Kidney glomerular epithelial cell (primary cell): ENCODE measurements at places on chromosomes 3 and 15.

DNA sequence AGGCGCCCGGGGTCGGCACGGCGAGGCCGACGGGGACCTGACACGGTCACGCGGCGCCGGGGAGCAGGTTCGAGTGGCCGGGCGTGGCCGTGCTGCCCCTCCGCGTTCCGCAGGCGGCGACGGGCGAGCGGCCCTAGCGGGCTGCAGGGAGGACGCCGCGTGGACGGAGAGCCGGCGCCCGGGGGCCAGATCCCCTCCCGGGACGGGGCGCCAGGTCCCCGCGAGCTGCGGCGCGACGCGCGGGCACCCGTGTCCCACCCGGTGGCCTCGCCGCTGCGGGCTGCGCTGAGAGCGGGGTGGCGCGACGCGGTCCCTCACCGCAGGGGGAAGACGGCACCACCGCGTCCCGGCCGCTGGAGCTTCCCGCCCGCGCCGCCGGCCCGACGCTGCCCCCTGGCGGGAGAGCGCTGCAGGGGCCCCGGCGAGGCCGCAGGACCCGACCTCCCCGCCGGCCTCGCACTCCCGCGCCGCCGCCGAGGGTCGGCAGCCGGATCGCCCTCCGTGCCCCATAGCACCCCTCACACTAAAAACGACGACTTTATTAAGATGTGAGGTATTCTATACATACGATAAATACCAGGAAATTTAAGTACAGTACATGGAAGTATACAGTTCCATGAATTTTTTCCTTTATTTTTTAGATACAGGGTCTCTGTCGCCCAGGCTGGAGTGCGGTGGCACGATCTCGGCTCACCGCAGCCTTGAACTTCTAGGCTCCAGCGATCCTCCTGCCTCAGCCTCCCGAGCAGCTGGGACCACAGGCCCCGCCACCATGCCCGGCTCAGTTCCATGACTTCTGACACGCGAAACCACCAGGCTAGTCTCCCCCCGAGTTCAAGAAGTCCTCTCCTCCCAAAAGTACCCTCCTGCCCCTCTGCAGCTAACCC is 1.3 kb upstream of the PIGZ start:
- peak; percentile 12 for DNase-seq

GRCh38 chr3:131047582-131047981 is 20.9 kb downstream of the NEK11 start:
- DNase-seq: no peak

- no peak for DNase-seq
Measured at GRCh38 chr15:40932649-40933516, 3.7 kb downstream of the DLL4 start.

- DNase-seq: no peak
Measured at GRCh38 chr3:189792046-189792929, 161.1 kb downstream of the TP63 start.

DNA sequence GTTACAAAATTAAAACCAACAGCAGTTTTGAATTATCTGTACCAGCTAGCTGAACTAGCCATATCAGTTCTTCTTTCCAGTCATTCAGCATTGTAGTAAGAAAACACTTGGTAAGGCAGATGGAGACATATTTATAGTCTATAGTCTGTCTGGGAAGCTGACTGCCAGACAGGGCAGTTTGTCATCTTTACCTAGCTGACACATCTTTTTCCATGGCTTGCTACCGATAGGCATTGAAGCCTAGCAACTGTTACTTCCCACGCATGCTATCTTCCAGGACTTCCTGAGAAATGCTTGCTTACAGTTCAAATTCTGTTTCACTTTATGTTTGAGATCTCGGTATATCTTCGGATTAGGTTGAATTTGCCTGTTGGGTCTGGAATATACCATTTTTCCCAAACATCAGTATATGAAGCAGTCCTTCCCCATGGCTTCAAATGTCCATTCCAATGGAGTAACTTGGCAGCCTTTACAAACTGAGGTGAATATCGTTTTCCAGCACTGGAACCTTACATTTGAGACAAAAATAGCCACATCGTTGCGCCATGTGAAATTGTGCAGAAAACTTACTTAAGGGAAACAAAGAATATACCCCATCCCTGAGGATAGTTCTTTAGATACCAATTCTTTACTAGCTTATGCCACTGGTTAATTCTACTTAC is 8.8 kb downstream of the GNL3 start:
- peak; percentile 27 for DNase-seq

DNA sequence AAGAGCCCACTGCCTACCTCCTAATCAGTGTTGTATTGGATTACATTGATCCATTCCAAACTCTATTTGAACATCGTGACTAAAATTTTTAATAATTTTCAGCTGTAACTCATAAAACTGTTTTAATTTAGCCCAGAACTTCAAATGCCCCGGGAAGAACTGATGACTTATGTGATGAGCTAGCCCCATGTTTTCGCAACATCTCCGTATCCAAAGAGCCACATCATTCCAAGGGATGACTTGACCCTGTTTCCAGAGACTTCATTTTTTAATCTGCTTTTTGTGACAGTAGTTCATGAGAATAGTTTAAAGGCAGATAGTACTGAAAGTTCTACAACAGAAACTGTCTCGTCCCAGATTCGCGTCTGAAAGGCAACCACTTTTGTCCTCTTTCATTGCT is 97.4 kb downstream of the STAC start:
- no peak for DNase-seq

- DNase-seq: peak; percentile 26
Measured at GRCh38 chr15:76057332-76058000, 2.3 kb upstream of the TMEM266 start.

- peak; percentile 75 for DNase-seq
Measured at GRCh38 chr15:53591041-53591440, 168.4 kb downstream of the WDR72 start.

GRCh38 chr15:58484791-58485600 is 53.2 kb downstream of the LIPC start:
- DNase-seq: no peak

DNA sequence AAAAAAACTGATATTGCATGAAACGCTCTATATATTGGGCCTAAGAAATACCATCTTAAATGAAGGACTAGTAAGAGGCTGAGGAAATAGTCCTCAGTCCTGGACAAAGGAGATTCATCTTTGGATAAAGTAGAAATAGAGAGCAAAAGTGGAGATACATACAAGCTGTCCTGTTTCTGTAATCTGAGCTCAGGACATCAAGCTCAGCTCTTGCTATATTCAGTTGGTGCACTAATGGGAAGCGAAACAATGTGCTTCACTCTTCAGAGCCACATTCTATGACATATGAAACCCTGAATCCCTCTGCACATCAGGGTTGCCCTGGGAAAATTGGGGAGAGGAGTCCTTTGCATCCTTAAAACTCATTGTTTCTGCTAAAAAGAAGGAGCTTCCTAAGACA is 290.7 kb downstream of the VPS13C start:
- DNase-seq: no peak

DNA sequence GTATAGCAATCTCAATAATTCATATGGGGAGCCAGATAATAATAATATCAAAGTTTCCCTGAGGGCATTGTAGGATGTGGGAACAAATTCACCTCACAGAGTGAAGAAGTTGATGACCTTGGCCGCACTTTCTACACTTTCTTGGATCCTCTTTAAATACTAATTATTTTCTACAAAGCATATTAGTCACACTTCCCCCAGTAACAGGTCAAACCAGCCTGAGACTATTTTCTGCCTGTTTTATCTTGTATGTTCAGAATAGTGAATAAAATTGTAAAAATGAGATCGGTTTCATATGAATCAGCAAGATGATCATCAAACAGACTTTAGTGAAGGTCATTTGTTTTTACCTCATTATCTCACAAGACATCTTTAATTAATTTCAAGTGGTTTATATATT is 2.3 kb upstream of the OR5K3 start:
- DNase-seq: no peak

GRCh38 chr15:74302821-74303359 is 64.6 kb downstream of the CYP11A1 start:
- DNase-seq: peak; percentile 2

GRCh38 chr15:92226020-92226612 is 167.6 kb upstream of the ST8SIA2 start:
- no peak for DNase-seq

DNA sequence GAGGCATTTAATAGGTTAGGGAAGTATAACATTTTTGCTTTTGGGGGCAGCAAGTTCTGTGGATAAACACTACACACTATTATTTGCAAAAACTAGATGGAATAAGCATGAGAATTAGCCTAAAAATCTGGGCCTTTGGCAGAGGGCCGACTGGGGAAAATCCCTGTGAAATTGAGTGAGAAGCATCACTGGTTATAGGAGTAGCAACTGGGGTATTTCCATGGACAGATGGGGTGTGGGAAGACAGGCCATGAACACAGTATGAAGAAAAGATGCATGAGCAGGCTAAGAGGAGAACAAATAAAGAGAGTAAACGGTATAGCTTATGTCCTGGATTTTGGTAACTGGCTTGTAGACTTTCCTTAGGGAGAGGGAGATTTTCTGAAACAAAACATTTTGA is 32.9 kb upstream of the CSPG5 start:
- no peak for DNase-seq

- DNase-seq: no peak
Measured at GRCh38 chr3:152209776-152210175, 59.0 kb upstream of the MBNL1 start.

- peak; percentile 51 for DNase-seq
Measured at GRCh38 chr3:113211330-113212149, at the start of gene BOC. Gene BOC (plus strand): TSS chr3:113211557. CDS start chr3:113249803, 38,246 bp downstream.

GRCh38 chr3:182215881-182216280 is 504.2 kb downstream of the SOX2 start:
- no peak for DNase-seq

DNA sequence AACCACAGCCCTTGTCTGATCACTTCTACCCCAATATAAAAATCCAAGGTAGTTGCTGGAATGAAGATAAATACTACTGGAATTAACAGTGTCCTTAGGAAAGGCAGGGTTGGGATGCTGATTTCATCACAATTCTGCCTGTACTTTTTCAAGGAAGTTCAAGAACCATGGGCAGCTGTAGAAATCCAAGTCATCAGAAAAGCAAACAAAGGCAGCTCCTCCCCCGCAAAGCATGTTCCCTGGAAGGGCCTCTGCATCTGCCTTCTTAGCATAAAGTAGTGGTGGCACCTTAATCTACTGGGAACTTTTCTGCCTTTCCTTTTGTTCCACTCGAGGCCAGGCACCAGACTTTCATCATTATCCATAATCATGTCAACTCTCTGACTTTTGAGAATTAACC is 54.4 kb downstream of the ERC2 start:
- DNase-seq: no peak

DNA sequence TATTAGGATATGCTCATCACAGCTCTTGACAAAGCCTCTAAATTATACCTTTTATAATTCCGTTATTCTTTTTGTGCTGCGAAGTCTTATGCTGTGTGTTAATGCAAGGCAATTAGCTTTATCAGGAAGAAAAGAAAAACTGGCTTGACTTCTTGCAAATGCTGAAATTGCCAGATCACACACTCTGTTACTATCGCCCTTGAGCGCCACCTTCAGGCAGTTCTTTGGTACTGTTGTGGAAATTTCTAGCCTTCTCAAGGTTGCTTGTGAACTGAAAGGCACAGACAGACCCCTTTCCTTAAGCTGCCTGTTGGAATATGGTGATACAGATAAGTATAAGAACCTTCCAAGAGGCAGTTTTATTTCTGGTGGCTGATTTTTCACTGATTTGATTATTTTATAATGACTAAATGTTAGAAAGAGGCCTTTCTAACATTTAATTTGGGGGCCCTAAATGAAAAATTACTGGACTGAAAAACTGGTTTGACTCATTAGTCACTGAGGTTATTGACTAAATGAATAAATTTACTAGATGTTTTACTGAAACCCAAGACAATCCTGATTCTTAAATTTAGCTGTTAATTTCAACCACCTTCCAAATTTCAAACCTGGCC is 126.2 kb upstream of the RASGRP1 start:
- peak; percentile 23 for DNase-seq

GRCh38 chr3:111324645-111325044 is 217.4 kb upstream of the CD96 start:
- no peak for DNase-seq

- peak; percentile 14 for DNase-seq
Measured at GRCh38 chr15:77295446-77295845, 124.5 kb downstream of the PEAK1 start.

GRCh38 chr3:155890671-155891190 is 20.3 kb downstream of the GMPS start:
- no peak for DNase-seq

DNA sequence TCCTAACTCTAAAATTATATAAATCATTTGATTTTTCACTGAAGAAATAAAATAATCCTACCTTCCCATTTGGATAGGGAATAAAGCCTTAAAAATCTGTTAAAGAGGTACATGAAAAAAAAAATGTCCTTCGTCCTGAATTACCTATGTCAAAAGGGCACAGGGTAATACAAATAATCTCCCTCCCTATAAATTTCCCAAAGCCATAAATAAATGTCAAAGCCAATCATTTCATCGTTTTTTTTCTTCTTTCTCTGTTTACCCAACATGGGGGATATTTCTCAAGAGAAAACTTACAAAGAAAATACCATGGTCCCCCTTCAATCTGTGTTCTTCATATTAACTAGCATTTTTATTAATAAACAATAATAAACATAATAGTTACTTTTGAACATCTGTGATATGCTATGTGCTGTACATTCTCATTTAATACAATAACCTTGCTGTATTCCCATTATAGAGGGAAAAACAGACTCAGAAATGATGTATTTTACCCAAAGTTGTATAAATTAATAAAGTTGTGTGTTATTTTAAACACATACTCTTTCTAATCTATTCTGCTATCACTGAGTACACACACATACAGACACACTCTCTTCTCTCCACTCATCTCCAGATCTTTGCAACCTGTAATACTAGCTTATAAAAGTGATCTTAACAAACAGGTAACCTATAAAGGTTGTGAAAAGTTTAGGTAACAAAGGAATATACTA is 910 bp upstream of the ANKRD28 start:
- no peak for DNase-seq

DNA sequence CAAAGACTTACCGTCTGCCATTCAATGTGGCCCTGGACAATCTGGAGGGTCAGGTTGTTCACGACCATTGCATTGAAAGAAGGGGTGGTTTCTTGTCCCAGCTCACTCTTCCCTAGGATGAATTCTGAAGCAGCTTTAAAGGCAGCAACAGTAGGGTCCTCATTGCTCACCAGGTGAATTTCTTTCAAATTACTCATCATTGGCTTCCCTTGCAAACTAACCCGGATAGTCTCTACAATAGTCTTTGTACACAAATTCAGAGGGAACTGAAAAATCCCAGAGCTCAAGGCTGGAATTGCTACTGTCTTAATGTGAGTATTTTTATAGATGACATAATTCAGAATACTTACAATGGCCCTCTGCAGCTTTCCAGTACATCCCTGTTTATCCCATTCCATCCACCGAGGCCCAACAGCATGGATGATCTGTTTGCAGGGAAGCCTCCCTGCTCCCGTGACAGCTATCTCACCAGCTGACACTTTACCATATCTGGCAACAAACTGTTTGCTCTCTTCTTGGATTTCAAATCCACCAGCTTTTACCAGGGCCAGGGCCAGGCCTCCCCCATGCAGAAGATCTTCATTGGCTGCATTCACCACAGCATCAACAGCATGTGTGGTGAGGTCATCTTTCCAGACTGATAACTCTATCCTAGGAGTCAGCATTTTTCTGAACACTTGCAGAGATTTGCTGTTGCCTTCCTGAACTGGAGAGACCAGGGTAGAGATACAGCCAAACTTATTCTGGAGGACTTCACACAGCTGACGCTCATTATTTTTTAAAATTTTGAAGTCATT is 8.6 kb downstream of the PARP9 start:
- peak; percentile 45 for DNase-seq

- no peak for DNase-seq
Measured at GRCh38 chr15:52241489-52241888, 50.3 kb upstream of the GNB5 start.

GRCh38 chr3:184414418-184415202 is 34.8 kb downstream of the CHRD start:
- no peak for DNase-seq
